ENCODE measurements at places on chromosomes 3 and 15.

GRCh38 chr15:50181201-50181968 is 611 bp upstream of the SLC27A2 start:
- DNase-seq: no peak

DNA sequence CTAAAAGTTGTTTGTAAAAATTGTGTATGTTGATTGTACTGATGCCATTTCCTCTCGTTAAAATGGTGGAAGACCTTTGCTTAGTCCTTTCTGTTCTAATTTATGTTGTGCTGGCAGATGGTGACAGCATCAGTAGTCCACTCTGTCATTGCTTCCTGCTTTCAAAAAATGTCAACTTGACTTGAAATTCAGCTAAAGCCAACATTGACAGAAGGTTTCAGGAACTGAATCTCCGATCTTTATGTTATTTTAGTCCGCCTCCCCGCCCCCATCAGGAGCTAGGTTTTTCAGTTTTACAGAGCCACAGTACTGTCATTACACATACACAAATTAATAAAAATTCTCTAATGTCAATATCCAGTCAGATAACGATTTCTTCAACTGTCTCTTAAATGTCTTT is 1.5 kb downstream of the CEP63 start:
- no peak for DNase-seq

- no peak for DNase-seq
Measured at GRCh38 chr3:142509079-142509478, 61.2 kb upstream of the XRN1 start.

- DNase-seq: no peak
Measured at GRCh38 chr3:34207806-34208205, 409.4 kb downstream of the PDCD6IP start.

DNA sequence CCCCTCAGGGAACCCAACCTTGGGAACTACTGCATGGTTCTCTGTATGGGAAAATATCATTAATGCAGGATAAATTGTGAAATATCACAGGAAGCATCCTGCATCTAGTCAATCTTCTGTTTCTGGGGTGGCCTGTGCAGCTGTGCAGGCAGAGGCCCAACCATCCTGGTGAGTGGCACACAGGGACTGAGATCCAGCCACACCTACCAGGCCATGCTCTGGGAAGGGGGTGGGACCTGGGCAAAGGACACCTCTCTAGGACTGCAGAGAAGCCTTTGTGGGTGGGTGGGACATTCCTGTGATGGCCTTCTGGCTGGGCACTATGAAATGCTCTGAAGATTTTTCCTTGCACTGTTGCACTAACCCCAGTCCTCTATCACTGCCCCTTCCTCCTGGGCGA is 26.8 kb downstream of the CCRL2 start:
- no peak for DNase-seq

DNA sequence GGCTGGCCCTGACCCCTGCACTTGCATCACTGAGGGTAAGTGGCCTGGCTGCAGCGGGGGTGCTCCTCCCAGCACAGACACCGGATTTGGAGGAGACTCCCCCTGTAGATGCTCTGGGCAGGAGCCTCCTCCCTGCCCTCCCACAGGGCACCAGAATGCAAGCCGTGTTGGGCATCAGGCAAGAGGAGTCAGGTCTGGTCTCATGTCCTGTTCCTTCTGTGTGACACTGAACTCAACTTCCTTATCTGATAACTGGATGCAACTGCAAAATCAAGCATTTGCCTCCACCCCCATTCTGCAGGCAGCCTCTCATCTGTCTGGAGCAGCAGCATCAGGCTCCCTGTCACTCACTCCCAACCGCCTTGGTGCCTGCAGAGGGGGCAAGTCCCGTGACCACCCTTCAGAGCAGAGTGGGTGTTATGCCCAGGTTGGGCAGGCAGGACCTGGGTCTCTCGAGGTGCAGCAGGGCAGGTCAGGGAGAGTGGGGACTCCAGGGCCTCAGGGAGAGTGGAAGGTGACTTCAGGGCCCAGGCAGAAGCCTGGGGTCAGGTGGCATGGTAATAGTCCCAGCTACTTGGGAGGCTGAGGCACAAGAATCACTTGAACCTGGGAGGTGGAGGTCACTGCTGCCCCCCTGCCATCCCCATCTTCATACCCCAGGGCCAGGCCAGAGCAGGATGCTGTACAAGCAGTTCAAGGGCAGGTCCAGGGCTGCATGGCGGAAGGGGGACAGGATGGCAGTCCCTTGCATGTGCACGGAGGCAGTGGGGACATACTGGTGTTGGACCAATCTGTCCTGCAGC is 10.5 kb upstream of the RPL29 start:
- DNase-seq: no peak

GRCh38 chr15:43518197-43518761 is 871 bp downstream of the MAP1A start:
- DNase-seq: no peak

DNA sequence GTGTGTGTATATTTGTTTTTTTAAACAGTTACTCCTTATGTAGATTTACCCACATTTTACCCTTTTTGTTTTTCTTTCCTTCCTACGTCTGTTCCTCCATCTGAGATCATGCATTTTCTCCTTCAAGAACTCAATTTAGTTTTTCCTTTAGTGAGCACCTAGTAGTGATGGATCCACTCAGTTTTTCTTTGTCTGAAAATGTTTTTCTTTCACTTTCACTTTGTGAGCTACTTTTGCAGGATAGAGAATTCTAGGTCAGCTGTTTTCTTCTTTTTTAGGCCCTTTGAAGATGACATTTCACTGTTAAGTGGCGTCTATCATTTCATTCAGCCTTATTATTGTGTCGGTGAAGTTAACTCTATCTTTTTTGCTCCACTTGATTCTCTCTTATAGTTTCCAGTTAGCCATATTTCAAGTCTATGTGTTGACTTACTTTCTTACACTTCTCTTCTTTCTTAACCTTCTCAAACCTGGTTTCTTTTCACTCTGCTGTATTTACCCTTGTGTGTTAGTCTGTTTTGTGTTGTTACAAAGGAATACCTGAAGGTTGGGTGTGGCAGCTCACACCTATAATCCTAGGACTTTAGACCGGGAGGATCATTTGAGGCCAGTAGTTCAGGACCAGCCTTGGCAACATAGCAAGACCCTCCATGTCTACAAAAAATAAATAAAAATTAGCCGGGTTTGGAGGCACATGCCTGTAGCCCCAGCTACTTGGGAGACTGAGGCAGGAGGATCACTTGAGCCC is 55.8 kb downstream of the PRKCI start:
- no peak for DNase-seq

- no peak for DNase-seq
Measured at GRCh38 chr15:75695634-75696310, 16.9 kb downstream of the CSPG4 start.

DNA sequence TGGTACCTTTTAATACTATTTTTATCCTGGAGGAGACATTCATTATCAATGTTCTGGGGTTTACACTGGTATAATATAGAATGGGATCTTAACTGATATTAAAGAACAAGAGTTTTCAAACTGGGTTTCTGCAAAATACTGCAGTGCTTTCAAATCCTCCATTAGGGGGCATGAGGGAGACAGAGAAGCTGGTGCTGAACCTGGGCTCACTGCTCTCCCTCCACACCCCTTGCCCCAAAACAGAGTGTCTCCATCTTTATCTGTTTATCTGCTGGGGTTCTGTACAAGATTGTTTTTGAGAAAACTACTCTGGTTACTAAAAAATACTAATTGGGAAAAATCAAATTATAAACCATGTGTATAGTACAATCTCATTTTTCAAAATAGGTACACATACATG is 41.7 kb downstream of the CADPS start:
- DNase-seq: no peak

- no peak for DNase-seq
Measured at GRCh38 chr3:99627062-99627826, 11.2 kb upstream of the COL8A1 start.

GRCh38 chr3:139588450-139588849 is 48.9 kb upstream of the RBP1 start:
- no peak for DNase-seq

- DNase-seq: no peak
Measured at GRCh38 chr15:48486228-48486627, 155.0 kb downstream of the DUT start.

DNA sequence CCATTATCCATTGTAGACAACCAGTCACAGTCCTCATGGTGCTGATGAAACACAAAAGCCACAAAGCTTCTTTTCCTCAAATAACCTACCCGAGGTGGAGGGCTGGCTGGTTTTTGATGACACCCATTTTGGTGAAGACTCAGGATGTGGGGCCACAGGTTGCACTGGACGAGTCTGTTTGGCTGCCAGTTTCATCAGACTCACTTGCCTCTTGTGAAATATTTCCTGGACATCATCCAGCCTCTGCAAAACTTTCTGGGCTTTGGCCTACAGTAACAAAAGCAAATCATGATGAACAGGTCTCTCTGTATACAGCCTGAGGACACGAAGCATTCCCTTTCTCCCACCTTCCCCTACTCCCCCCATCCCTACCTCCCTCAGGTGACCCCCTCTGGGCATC is 42.2 kb downstream of the B3GNT5 start:
- DNase-seq: peak; percentile 88

- DNase-seq: no peak
Measured at GRCh38 chr3:4030624-4031023, 231.4 kb downstream of the LRRN1 start.

DNA sequence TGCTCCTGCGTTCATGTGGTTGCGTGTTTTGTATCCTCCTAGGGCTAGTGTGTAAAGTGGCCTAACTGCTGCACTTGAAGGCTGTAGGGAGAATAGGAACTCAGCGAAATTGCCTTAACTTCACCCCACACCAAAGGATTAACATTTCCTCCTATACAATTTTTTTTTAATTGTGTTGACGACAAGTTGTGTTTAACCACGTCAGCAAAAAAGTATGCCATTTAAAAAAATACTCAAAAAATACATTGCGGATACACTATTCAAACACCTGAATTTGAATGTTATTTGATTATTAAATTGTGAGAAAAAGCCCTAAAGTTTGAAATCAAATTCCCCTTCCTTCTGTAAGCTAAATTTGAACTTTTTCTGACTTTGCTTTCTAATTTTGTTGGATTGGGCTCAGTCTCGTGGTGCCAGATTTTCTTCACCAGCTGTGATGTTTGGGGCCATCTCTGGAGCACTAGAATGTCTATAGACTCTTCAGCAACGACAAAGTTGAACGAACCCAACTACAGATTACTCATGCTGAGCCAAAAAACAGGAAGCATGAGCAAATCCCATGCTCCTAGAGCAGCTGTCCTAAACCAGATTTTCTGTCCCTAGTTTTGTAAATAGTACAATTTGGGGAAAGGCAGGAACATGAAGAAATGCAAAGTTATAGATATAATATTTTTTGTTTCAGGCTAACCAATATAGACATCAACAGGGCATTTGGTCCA is 8.1 kb upstream of the SLC9A9 start:
- no peak for DNase-seq

DNA sequence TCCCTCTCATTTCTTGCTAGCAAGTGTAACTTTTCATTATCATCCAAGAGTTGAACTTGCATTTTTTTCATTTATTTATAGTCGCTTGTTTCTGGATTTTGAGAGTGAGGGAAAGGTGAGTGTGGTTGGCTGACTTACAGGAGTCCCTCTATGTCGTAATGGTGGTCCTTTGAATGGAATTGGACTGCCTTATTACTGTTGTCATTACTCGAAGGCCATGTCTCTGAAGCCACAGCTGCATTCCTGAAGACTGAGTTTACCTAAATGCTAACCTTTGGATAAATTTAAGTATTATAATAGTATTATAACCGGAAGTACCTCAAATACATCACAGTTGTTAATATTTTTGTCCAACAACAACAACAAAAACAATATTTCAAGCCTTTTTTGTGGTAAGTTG is 488.9 kb downstream of the GABRG3 start:
- no peak for DNase-seq

DNA sequence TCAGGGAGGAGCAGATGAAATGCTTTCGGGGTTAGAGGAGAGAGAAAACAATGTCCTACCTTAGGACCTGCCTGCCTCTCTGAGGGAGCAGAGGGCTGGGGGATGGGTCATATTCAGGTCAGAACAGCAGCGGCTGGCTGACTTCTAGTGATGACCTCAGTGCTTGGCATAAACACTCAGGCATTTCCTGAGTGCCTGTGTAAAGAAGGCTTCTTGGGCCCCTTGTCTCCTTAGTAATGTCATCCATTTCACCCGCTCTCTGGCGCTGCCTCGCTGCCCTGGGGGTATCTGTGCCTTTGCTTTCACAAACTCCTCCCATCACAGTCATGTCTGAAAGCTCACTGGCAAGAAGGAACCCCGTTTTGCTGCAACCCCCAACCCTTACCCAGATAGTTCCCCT is 82.9 kb upstream of the GSK3B start:
- DNase-seq: peak; percentile 79

- DNase-seq: no peak
Measured at GRCh38 chr3:126156468-126156867, 23.9 kb downstream of the ALDH1L1 start.

- DNase-seq: no peak
Measured at GRCh38 chr3:15307580-15307979, 24.8 kb downstream of the SH3BP5 start.

- DNase-seq: no peak
Measured at GRCh38 chr3:118628704-118629341, 405.8 kb downstream of the IGSF11 start.

DNA sequence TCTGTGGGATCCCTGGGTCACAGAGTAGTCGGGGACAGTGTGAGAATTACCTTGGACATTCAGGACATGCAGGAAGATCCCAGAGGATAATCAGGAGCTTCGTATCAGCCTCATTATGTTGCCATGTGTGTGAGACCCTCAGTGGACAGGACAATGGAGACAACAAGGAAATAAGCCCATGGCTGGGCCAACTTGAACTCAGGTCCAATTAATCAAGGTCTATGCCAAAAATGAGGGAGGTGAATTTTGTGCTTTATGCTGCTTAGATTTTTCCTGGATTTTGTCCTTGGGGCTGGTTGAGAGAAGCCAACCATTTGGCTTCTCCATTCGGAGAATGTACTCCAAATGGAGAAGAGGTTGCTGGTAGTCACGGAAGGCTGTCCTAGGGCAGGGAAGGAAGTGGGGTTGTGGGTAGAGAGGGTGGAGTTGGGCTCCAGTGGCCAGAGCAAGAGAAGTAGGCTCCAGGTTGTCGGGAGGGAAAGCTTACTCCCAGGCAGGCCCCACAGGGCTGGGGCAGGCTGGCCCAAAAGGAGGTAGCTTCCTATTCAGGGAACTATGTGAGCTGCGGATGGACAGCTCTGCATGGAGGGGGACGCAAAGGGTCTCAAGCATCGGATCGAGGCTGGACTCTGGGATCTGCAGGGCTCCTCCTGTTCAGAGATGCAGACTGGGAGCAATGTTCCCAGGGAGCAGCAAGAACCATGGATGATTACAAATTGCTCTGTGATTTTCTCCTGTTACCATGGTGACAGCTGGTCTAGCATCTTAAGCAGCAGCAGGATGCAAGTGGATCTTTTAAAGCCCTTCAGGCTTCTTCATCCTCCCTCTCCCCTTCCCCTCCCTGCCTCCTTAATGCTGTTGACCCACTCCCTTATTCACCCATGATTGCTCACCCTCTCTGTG is 91.1 kb downstream of the WNT7A start:
- no peak for DNase-seq

Measured in PC-9 (cell line).